NCI-H1436 treated with DMSO at 0.1 percent for 48 hours (cell line): ENCODE measurements at places on chromosomes 3 and 15.

GRCh38 chr3:53815067-53815466 lies 31.2 kb downstream of the CHDH start:
- no peak for DNase-seq

- no peak for DNase-seq
Observed at GRCh38 chr3:60551455-60552209, 699.6 kb downstream of the FHIT start.

DNA sequence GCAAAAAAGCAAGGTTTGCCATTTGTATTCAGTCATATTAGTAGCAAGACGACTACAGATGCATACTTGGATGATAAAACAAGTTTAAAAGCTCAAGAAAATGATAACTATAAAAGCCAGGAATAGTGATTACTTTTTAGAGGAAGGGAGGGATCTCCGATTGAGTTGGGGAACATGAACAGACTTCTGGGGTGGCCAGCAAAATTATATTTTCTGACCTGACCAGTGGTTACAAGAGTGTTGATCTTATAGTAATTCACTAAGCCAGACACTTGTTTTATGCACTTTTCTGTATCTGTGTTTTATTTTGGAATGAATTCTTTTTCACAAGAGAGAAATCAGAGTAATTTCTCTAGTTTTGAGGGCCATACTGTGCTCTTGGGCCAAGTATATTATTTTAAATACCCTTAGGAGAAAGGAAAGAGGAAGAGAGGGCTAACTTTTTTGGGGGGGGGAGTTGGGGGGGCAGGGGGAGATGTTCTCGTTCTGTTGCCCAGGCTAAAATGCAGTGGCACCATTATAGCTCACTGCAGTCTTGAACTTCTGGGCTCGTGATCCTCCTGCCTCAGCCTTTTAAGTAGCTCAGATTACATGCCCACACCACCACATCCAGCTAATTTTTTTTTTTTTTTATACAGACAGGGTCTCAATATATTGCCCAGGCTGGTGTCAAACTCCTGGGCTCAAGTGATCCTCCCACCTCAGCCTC lies 57.3 kb downstream of the TGFBR2 start:
- no peak for DNase-seq

- DNase-seq: no peak
Observed at GRCh38 chr15:31010036-31010435, 18.6 kb upstream of the MTMR10 start.

- no peak for DNase-seq
Observed at GRCh38 chr15:65633752-65634151, 12.0 kb downstream of the SLC24A1 start.

DNA sequence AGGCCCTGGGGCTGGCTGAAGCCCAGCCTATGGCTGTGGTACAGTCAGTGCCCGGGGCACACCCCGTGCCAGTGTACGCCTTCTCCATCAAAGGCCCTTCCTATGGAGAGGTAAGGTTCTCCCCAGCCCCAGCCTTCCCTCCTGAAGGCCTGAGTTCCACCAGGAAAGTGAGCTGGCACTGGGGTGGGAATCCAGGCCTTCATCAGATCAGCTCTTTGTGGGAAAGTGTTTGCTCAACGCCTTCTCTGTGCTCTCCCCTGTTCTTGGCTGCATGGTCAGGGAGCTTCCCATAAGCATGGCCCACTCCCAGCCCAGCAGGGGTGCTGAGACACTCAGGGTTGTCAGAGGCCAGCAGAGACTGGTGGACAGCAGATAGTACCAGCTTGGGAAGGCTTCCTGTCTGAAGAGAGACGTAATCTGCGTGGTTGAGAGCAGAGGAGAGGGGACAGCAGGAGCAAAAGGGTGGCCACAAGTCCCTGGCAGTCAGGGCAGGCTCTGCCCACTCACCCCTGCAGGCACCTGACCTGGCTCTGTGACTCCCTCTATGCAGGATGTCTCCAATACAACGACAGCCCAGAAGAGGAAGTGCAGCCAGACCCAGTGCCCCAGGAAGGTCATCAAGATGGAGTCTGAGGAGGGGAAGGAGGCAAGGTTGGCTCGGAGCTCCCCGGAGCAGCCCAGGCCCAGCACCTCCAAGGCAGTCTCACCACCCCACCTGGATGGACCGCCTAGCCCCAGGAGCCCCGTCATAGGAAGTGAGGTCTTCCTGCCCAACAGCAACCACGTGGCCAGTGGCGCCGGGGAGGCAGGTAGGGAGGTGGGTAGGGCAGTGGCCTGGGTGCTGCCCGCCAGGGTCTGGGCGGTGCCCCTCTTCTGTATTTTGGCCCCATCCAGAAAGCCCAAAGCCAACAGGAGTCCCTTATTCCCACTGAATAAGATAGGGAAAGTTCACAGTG lies 38.4 kb downstream of the PML start:
- DNase-seq: no peak

DNA sequence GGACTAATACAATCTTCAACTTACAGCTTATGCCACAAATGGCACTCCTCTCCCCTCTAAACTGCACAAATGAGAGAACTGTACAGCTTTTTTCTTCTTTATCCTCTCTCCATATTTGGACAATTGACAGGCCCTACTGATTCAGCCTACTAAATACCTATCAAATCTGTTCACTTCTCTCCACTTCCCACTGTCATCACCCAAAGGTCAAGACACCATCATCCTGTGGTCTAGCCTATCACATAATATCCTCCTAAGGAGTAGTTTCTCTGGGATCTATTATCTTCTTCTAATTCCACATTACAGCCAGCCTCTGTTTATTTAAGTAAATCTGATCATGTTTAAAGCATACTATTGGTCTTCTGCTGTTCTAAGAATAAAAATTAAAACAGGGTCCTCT lies 33.0 kb upstream of the SLC12A8 start:
- no peak for DNase-seq

DNA sequence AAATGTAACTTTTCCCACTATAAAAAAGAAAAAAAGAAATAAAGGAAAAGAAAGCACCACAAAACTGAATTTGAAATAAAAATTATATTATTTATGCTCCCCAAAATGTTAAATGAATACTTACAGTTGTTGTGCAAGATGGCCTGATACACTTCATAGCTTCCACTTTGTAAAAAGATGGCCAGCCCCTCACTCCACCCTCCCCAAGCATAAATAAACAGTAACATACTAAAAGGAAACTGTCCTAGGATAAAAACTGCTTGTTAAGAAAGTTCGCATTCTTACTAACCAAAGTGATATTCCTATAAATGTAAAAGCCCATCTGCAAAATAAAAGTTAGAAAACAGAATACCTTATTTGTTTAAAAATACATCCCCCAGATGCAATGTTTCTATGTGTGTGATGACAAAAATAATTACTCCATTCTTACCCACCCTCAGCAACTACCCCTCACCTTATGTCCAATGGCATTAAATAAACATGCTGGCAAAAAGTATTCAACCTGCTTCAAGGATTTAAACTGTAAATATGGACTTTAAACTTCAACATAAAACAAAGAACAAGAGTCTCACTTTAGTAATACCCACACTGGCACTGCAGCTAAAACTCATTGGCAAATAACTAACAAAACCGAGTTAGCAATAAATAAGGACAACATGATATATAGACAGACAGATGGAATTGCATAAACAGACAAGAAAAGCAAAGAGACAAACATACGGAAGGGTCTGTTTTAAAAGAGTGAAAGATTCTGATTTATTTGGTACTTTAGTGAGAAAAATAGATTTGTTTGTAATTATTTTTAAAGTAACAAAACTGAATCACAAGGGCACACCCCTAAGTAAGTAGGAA lies 47.7 kb downstream of the ZBTB20 start:
- no peak for DNase-seq

DNA sequence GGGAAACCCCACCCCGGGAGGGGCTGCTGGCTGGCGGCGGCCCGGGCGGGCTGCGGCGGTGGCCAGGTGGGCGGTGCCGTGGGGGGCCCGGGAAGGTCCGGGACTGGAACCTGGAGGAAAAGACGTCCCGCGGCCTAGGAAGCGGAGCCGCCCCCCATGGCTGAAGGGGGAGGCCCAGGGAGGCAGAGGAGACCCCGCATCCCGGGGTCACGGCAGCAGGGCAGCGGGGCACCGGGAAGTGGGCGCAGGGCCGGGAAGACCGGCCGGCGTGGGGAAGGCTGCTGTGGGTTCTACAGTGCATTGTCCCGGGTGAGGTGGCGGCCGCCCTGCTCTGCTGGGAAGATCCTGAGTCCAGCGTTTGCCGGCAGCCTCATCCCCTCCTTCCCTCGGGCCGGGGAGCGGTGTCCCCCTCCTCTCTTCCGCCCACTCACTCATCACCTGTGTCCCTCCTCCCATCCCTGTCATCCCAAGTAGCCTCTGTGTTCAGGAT lies 525 bp upstream of the FSTL1 start:
- no peak for DNase-seq

DNA sequence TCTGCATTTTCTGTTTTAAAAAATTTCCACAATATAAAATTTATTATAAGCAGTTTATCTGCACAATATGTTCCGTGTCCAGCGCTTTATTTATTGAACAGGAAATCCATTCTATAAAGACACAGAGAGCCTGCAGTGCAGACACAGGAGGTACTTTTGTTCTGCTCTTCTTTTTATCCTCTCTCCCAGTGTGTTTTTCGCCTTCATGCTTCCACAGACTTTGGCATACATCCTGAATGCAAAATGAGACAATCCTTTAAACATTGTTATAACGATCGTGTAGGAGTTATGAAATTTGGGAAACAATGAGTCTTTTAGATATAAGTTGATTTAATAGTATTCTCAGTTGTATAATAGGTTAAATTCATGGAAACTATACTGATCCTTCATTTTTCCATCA lies 749.2 kb downstream of the NAALADL2 start:
- DNase-seq: no peak

DNA sequence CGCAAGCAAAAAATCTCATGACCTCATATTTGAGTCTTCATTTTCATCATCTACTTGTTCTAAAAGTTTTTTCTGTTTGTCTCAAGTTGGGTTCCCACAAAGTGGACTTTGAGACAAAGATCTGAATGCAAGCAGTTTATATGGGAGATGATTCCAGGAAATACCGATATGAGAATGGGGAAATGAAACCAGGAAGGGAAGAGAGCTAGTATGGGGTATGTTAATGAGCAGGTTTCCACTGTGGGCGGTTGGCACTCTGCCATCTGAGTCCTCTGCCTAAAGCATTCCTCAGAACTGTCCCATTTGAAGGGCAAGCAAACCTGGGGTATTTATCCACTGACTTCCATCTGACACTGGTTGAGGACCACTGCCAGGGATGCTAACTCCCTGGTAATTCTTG lies 8.8 kb downstream of the ADPRH start:
- DNase-seq: no peak

- DNase-seq: no peak
Observed at GRCh38 chr3:140834266-140835037, 107.2 kb upstream of the SLC25A36 start.

GRCh38 chr3:148531836-148532235 lies 165.9 kb upstream of the AGTR1 start:
- no peak for DNase-seq

DNA sequence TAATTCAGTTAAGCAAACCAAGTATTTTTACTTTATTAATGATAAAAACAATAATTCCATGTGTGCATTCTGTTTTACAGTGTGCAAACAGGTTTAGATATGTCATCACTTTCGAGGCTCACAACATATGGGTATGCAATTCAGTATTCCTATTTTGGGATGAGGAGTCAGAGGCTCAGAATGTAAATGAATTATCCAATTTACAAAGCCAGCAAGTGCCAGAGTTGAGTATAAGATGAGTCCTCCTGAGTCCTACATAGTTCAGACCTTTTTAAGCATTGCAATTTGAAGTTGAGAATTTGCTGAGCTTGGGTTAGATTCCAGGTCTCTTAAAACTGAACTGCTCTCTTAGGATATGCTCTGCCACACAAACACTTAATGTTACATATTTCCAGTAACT lies 424.2 kb upstream of the ROBO2 start:
- DNase-seq: no peak

DNA sequence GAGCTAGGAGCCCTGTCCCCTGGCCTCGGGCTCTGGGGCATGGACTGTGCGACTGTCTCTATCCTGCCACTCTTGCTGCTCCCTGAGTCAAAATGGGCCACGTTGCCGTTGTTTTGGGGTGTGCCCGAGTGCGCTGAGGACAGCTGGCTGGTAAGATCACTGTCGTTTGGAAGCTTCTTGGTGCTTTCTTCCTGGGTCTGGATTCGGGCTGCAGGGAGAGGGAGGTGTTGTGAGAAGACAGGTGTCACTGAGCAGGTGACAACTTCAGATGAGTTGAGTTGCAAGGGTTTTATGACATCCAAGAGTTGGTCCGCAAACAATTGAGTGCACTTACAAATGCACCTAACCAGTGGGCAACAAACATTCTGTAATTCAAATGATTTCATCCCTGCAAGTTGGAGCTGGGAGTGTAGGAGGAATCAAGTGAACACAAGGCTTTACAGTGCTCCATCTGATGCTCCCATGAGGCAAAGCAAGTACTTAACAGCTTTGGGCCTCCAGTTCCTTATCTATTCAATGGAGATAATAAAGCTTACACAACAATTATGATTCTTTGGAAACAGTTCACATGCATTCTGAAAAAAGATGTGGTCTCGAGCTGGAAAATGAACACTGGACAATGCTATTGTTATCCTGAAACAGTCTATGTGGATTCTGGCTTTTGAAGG lies 11.0 kb upstream of the STARD5 start:
- no peak for DNase-seq

DNA sequence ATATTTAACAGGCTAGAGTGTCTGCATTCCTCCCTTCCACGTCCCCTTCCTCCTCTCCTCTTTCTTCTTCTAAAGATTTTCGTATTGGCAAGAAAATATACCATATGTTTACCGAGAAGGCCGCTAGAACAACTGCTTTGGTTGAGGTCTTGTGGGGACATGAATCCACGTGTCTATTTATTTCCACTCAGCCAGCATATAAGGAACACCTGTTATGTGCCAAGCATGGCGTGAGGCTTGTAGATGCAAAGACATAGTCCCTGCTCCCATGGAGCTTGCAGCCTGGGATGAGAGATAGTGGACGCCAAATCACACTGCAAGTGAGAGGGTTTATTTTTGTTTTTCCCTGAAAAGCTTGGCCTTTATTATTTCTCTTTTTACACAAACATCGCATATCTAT lies 57.1 kb downstream of the SLC7A14 start:
- no peak for DNase-seq

- no peak for DNase-seq
Observed at GRCh38 chr3:112247900-112248299, 46.1 kb downstream of the SLC9C1 start.

- DNase-seq: no peak
Observed at GRCh38 chr3:147424581-147425387, 15.6 kb downstream of the ZIC1 start.

- DNase-seq: no peak
Observed at GRCh38 chr15:64070965-64071851, 22.4 kb downstream of the CIAO2A start.

DNA sequence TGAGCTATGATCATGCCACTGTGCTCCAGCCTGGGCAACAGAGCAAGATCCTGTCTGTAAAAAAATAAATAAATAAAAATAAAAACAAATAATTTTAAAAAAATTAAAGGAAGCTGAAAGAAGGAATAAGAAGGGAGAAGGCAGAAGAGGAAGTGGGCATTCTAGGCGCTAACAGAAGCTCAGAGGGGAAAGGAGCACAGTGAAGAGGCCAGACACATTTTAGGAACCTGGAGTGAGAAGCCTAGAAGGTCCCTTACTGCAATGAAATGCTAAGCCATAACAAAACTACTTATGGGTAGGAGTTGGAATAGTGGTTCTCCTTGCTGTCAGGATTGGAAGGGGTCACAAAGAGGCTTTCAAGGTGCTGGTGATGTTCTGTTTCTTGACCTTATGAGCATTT lies 64.0 kb downstream of the ITGB5 start:
- no peak for DNase-seq

GRCh38 chr3:112365636-112366035 lies 32.7 kb downstream of the CD200 start:
- DNase-seq: no peak
